ENCODE measurements at places on chromosomes 6 and 20.

- DNase-seq, result no peak
These were observed 165.4 kb downstream of the CDH26 start for GRCh38 chr20:60123652-60124051.

- DNase-seq, result no peak
These were observed 1.4 kb upstream of the GCLC start for GRCh38 chr6:53546281-53546680.

DNA sequence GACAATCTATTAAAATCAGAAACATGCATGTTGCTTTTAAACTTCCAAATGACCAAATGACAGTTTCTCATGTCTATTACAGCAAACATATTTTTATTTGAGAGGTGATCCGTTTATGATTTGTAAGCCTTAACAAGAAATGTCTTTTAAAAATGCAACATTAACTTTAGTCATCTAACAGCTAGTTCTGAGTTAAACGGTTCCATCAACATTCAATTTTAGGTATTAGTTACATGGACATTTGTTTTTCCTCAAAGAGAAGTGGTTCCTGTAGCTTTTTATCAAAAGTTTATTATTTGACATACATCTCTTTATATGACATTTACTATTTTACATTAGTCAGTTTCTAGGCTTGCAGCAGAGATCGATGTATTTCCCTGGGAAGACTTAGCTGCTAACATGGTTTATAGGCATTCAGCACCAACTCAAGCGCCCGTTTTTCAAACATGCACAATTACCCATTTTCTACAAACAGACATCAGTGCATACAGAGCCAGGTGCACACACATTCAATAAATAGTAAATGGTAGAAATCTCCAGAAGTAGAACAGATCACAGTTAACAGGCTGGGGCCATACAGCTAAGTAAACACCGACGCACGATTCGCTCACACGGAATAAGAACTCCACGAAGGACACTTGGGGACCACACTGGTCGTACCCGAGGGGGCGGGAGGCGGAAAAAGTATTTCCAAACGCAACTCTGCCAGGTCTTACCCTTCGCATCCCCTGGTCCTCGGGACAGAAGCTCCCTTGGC is 882 bp downstream of the CNR1 start:
- DNase-seq, result no peak

DNA sequence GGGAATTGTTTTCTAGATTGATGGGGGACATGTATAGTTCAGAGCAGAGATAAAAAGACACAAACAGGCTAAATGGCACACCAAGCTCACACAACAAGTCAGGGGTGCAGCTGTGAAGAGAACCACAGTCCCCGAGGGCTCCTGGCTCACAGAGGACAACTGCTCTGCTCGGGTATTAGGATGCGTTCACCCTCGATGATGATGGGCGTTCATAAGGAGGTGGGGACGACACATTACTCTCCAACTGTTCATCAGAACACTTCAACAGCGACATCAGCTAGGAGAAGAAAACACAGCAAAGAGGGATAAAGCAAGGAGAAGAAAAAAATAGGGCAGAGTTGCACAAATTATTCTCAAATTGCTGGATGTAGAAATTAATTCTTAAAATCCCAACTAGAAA is 174.8 kb upstream of the RREB1 start:
- no peak for DNase-seq

DNA sequence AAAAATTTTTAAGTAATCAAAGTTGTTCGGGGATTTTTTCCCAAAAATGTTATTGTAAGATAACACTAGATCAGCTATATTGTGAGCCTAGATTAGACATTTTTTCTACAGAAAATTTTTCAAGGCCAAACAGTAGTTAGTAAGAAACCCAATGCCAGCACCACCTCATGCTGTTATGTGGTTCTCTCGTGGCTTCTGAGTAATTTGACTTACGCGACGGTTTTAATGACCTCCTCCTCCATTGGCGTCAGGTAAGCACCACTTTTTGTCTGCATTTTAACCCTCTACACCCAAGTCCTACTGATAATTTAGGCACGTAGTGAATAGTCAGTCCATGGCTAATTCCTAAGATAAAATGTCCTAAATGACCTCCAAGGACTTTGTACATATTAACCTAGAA is 9.7 kb downstream of the RPS6KA2 start:
- no peak for DNase-seq

DNA sequence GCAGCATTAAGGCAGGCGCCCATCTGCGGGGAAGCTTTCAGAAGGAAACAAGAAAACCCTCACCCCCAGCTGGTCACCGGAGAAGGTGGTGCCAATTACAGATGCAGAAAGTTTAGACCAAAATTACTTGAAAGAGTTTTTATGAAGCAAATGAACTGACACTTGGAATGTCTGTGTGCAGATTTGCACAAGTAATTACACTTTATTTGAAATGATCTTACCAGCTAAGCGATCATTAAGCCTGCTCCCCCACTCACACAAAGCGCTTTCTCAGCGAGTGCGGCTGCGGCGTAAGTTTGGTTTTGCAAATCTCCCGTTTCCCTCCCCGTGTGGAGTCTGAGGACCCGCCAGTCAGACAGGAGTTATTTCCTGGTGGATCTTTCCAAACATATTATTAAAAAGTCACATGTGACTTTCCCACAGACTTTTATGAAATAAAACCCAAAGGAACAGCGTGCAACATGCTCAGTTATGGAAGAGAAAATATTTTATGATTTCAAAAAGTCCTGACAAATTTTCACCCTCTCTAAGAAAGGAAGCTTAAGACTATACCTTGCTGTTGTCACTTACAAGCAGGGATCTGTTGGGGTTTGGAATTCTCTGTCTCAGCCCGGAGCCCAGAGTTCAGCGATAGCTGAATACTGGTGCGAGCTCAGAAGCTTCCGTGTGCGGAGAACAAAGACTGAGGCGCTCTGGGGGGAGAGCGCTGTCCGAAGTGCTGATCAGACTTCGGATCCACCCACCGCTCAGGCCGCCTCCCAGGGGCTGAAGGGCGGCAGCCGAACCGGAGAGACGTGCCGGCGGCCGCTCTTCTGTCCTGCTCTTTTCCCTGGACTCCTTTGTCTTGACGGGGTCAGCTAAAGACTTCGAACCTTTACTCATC is 2.7 kb upstream of the MYT1 start:
- DNase-seq, result peak; percentile 52

- no peak for DNase-seq
These were observed 100.3 kb downstream of the EDN3 start for GRCh38 chr20:59400708-59401107.

DNA sequence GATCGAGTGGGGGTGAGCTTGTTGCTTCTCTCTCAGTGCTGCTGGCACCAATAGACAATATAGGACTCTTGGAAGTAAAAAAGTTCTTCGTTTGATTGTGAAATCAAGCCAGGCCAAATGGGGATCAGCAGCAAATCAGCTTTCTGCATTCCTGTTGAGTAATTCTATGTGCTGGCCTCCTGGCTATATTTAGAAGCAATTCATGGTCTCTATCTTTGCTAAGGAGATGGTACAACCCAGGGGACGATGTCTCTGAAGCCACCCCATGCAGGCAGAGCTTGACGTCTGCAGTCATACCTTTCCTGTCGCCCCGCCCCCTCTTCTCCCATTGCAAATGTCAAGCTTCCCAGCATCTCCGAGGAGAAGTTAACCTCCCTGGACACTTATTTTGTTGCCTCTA is 199.1 kb downstream of the SCP2D1 start:
- DNase-seq, result no peak

GRCh38 chr6:150175586-150176151 is 32.8 kb downstream of the PPP1R14C start:
- DNase-seq, result peak; percentile 11

DNA sequence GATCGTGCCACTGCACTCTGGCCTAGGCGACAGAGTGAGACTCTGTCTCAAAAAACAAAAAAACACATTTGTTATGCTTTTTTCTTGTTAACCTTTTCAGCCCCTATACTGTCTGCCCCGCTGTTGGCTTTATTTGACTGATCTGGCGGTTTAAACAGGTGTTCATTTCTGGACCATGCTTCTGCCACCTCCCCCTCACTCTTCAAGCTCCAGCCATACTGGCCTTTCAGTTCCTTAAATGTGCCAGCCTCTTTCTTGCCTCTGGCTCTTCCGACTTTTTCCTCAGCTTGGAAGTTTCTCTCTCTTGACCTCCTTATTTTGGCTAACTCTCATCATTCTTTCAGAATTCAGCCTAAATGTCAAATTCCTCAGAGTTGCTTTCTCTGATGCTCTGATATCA is 35.2 kb upstream of the TXLNB start:
- DNase-seq, result no peak

DNA sequence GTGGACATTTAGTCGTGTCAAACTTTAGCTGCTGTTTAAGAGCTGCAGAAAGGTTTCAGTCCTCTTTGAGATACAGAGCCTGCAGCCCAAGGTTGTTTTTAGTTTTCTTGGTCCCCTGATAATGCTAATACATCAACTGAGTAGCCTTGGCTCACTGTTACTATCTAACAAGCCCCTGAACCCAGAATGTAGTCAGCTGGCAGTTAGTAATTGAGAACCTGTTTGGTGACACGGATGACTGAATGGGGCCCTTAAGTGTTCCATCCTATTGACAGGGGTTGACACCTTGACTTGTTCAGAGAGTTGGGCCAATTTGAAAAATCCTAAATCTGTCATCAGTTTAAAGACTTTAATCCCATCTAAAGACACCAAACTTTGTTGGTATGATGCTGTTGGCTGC is 2.8 kb downstream of the RTN4IP1 start:
- DNase-seq, result no peak

GRCh38 chr6:49531774-49532569 is 18.5 kb upstream of the C6orf141 start:
- peak; percentile 77 for DNase-seq

DNA sequence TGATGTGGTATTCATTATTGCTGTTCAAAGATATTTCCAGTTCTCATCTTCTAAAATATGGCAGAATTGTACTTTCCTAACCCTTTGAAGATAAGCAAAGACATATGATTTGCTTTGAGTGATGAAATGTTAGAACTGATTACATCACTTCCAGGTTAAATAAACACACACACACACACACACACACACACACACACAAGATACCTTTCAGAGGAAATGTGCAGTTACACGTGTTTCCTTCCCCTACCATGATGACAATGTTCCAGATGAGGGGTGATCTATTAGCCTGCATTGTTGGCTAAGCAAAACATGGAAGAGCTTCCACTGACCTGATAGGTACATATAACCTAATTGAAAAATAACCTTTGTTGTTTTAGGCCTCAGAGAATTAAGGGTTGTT is 11.7 kb upstream of the FRK start:
- no peak for DNase-seq

DNA sequence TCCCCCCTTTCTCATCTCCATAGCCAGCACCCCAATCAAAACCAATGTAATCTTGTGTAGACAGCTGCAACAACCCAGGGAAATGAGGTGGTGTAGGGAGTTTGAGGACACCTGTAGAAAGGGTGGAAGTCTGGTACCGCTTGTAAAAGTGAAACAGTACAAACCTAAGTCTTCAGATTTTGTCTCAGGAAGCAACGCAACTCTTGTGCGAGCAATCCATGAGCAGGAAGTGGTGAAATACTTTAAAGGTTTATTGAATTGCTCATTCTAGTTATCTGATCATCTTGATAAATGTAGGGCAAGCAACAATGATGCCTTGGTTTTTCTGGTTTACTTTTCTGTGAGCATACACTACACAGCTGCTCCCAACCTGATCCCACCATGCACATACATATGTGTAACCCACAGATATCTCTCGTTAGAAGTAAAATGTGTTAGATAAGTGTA is 71.1 kb upstream of the THEMIS start:
- peak; percentile 28 for DNase-seq

- DNase-seq, result no peak
These were observed 88.2 kb downstream of the NFATC2 start for GRCh38 chr20:51454250-51454865.

- DNase-seq, result no peak
These were observed 194.9 kb upstream of the SMLR1 start for GRCh38 chr6:130632277-130632676.

- no peak for DNase-seq
These were observed 14.2 kb downstream of the PRR18 start for GRCh38 chr6:166293731-166294584.

DNA sequence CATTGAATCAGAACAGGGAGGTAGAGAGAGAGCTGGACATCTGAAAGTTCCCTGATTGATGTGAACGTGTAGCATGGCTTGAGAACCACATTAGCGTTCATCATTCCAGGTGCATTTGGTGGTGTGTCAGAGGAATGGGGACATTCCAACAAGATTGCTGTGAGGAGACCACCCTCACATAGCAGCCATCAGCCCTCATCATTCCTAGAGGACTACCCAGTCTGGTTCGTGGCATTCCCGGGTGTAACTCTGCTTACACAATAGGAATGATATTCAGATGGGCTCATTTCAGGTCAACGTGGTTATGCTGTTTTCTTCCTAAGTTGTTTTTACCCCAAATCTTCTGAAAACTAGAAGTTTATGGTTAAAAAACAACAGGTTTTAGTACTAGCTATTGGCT is 62.2 kb upstream of the KLHL31 start:
- DNase-seq, result no peak

- no peak for DNase-seq
These were observed 787 bp upstream of the RAB32 start for GRCh38 chr6:146542881-146543210.

DNA sequence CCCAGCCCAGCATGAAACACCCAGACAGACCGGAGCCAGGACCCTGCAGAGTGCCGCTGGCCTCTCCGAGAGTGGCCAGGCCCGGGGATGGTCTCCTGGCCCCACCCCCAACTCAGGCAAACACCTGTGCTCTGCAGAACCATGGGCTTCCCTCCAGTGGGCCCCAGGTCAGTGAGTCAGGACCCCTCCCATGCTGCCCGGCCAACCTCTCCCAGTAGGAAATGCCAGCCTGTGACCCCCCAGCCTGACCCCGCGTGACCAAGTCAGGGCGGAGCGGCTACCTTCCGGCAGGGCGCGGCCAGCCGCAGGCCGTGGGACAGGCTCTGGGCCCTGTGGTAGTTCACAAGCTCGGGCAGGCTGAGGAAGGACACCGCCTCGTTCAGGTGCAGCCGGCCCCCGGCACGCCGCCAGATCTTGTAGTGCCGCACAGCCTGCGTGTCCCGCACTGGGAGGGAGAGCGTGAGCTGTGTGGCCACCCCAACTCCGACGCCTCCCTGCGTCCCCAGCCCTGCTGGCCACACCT is 3.2 kb downstream of the PTK6 start:
- no peak for DNase-seq

GRCh38 chr6:82179415-82179814 is 68.1 kb downstream of the IBTK start:
- DNase-seq, result no peak

DNA sequence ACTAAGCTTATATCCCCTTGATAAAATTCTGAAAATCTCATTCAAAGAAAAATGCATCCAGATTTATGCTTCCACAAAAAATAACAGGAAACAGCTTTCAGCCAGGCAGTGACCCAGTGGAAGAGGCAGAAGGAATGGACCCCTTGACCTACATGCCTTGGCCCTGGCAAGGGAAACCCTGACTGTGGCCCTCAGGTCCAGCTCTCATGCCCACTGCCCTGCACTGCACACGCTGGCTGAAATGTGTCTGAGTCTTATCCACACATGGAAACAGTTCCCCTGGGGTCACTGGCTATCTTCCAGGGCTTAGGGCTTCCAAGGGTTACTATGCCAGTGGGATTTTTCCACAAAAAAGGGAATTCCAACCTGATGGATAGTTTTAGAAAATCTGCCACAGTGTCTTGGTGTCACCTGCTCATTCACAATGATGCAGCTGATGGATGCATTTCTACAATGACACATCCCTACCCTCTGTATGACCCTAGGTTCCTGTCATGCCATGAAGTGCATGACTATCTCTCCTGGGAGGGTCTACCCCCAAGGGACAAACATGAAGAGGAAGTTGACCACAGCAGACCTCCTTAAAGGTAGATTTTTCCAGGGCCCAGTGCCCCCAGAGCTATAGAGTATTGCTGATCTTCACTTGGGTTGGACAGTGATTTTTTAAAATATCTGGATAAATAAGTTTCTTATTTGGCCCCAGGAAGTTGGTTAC is 121.9 kb upstream of the CD93 start:
- DNase-seq, result no peak
